ENCODE measurements at places on chromosomes 1 and 21.
A peak's percentile ranks its signal among the peaks of the same experiment; 100 is the strongest.

GRCh38 chr1:54255026-54255702 lies 55.2 kb downstream of the MRPL37 start:
- DNase-seq = no peak

GRCh38 chr21:42586406-42586805 lies 67.0 kb upstream of the PDE9A start:
- DNase-seq = no peak

DNA sequence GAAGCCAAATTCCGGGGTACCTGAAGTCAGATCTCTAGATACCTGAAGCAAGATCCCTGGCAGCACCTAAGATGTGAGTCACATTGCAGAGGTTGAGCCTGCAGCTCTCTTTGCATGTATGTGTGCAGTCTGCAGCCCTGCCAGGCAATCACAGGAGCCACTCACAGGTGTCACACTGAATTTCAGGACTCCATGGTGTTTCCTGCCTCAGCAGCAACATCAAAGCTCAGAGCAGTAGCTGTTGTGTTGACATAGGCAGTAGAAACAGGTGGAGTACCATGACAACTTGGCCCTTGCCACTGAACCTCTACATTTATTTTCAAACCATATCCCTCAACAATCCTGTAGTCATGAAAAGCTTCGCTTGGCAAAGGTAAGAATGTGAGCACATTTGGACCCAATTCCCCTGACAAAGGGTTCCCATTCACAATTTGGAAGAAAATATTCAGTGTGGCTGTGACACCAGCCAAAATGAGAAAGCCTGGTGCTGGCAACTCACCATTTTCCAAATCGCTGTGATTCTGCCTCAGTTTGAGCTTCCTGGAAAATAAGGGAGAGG lies 419.8 kb upstream of the NFIA start:
- no peak for DNase-seq

- DNase-seq = no peak
Measured at GRCh38 chr1:162861625-162862024, 650 bp upstream of the CCDC190 start.

- DNase-seq = no peak
Measured at GRCh38 chr1:154802982-154803920, 66.8 kb downstream of the KCNN3 start.

GRCh38 chr1:53478502-53478818 lies 19.3 kb downstream of the DMRTB1 start:
- DNase-seq = no peak

DNA sequence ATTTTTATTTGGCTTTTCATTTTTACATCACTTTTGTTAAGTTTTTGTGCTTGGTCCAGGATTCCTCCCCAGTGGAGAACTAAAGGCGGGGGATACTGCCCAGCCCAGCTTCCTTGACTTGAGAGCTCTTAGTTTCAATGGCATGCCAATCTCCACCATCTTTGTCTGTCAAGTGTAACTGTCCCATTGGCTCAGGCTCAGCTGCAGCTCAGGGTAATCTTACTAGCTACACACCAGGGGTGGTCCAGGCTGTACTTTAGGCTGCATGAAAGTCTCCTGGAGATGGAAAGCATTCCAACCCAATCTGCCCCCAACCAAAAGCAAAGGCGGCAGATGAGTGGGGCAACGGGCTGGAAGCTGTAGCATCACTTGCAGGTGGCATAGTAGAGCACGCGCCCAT lies 31.4 kb downstream of the CAMK1G start:
- no peak for DNase-seq

- DNase-seq = no peak
Measured at GRCh38 chr1:214719207-214719606, 116.2 kb downstream of the CENPF start.

GRCh38 chr1:50333595-50333974 lies 89.7 kb downstream of the DMRTA2 start:
- DNase-seq = peak; percentile 38

DNA sequence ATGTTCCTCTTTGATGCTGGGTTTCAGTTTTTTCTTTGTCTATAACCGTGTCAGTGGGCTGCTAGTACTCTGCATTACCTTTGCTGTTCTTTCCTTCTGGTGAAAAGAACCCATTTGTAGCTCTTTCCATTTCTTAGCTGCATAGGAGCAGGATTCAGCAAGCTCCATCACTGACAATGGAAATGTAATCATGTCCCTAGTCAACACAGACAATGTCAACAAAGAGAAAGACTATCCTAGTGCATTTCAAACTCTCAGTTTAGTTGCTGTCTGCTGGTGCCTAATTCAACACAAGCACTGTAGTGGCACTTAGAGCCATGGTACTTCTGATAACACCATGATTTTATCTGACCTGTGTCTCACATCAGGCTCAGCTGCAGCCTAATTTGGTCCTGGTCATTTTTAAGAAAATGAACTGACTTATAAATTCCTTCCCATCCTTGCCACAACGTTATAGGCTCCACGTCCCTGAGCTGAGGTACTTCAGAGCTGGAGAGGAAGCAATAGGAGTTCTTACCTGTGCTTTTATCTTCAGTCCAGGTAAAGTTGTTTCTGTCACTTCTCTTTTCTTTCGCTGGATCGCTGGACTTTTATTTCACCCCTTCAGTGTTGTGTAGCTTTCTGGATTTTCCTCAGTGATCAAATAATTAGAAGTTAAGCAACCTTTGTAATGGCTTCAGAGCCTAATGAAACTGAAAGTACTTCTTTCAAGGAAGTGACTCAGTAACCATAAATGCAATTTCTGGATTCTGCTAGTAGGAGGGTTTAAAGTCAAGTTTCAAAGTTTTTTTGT lies at the start of gene GBP3:
Gene GBP3 (minus strand): TSS at position 700 of the 793 bp plus-strand sequence. CDS start 2,145 bp downstream, outside the sequence.
- DNase-seq = no peak

- DNase-seq = no peak
Measured at GRCh38 chr1:61842863-61843514, 100.7 kb downstream of the PATJ start.

GRCh38 chr1:7988576-7988975 lies 27.1 kb downstream of the PARK7 start:
- no peak for DNase-seq

DNA sequence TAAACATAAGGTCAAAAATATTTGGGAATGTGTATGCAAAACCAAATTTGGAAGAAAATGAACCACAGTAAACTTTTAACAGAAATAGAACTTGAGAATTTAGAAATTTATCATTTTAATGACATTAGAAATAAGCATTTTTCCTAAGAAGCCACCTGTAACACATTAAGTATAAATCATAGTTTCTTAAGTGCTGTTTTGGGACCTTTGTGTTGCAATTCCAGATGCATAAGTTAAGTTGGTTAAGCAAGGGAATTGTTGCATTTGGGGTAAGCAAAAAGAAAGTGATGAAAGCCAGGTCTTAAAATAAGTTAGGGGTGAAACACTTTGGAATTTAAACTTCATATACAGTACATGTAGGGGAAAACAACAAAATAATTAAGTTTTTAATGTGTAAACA lies 49.8 kb downstream of the CDKN2C start:
- DNase-seq = no peak

GRCh38 chr1:68620571-68620970 lies 123.7 kb upstream of the DEPDC1 start:
- no peak for DNase-seq

- peak; percentile 24 for DNase-seq
Measured at GRCh38 chr1:160539990-160540858, 17.2 kb upstream of the SLAMF6 start.

- DNase-seq = no peak
Measured at GRCh38 chr1:103146166-103146565, 37.8 kb upstream of the COL11A1 start.

GRCh38 chr1:210400043-210400840 lies 71.5 kb downstream of the HHAT start:
- DNase-seq = peak; percentile 19

DNA sequence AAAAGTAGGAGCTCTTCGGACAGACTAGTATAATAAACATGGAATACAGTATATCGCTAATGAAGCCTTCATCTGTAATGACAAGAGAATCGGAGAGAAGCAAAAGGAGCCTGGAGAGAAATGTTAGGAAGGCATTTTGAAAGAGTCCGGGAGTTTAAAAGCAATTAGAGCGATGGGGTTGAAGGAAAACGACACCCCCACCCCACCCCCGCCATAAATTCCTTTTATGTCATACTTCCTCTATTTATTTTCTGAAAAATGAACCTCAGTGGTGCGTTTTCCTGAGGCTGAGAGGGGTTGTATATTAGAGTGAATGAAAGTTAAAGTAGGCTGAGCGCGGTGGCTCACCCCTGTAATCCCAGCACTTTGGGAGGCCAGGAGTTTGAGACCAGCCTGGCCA lies 635 bp upstream of the APH1A start:
- no peak for DNase-seq

GRCh38 chr1:170823120-170823519 lies 112.2 kb upstream of the MROH9 start:
- no peak for DNase-seq

DNA sequence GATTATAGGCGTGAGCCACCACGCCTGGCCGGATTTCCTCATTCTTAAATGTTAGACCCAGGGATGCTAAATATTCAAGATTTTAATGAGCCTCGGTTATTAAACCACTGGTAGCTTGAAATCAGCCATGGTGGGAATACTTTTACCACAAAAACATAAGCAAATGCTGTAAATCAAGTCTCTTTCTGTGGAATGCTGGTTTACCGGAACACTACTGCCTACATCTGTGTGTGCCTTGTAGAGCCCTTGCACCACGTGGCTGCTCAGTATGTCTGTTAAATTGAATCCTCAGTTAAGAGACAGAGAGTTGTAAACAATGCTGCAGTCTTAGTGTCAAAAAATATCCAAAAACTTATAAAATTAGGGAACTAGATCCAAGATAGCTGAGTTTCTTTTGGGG lies 26.8 kb upstream of the CNN3 start:
- no peak for DNase-seq

GRCh38 chr1:173861731-173862145 lies 6.1 kb downstream of the GAS5 start:
- DNase-seq = no peak

GRCh38 chr1:209505044-209505443 lies 78.5 kb upstream of the CAMK1G start:
- DNase-seq = no peak

DNA sequence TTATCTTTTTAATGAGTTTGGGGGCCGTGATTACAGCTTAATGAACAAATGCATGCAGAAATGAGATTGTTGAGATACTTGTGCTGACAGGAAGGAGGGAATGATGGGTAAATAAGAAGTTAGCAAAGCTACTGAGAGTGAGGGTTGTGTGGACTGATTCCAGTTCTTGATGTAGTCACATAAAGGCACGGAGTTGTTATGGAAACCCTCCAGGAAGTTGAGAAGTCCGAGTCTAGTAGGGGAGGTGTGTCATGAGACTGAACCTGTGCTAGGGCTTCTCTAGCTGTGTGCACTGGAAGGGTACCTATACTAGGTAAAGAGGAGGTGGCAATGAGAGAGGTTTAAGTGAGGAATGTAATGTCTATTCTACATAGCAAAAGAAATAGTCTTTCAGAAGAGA lies 475.7 kb downstream of the USP25 start:
- no peak for DNase-seq

DNA sequence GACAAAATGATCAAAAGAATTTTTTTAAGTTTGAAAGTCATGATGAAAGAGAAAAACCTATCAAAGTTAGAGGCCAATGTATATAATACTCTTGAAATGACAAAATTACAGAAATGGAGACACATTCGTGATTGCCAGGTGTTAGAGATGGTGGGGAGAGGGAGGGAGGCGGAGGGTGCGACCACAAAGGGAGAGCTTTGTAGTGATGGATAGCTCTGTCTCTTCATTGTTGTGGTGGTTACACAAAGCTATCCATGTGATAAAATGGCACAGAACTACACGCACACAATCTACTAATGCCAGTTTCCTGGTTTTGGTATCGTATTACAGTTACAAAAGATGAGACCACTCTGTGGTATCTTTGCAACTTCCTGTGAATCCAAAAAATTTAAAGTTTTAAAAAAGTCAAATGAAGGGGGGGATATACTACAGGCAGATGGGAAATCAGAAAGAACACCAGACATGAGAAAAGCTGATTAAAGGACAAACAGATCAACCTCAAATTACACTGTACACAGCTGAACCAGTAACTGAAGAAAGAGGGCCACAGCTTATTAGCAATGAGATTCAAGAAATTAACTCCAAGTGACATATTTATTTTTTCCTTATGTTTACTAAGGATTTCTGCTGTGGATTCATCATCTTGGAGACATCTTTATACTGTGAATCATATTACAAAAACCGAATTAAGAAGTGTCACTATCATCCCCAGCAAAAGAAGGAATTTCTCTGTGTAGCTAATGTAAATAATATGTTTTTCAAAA lies 199.1 kb downstream of the SLC45A1 start:
- DNase-seq = no peak

- DNase-seq = no peak
Measured at GRCh38 chr1:105416261-105416660, 1640.2 kb upstream of the PRMT6 start.

GRCh38 chr1:21152423-21153100 lies 24.1 kb downstream of the EIF4G3 start:
- no peak for DNase-seq

DNA sequence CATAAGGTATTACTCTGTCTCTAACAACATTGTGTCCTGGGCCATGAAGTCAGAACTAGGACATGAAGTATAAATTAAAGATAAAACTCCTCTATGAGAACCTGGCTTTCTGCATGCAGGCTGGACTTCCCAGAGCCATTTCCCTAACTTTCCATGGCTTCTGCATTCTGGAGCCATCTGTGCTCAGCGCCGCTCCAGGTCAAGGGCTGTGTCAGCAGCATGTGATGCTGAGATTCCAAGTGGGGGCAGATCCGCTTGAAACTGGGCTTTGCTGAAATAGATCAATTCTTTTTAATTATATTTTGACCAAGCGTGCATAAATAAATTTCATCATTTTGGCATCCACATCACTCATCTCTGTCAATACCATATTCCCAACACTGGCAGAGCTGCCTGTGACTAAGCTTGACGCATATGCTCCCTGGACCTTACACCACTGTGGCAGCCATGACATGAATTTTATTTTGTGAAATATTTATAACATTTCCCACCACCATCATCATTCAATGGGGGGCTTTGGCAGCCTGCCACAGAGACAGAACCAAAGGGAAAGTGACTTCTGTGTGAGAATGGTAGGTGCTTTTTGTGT lies 110.4 kb upstream of the KCNK1 start:
- DNase-seq = no peak

- DNase-seq = no peak
Measured at GRCh38 chr1:119635811-119636390, 12.2 kb downstream of the ZNF697 start.

GRCh38 chr1:176341656-176342055 lies 121.3 kb upstream of the PAPPA2 start:
- DNase-seq = no peak

DNA sequence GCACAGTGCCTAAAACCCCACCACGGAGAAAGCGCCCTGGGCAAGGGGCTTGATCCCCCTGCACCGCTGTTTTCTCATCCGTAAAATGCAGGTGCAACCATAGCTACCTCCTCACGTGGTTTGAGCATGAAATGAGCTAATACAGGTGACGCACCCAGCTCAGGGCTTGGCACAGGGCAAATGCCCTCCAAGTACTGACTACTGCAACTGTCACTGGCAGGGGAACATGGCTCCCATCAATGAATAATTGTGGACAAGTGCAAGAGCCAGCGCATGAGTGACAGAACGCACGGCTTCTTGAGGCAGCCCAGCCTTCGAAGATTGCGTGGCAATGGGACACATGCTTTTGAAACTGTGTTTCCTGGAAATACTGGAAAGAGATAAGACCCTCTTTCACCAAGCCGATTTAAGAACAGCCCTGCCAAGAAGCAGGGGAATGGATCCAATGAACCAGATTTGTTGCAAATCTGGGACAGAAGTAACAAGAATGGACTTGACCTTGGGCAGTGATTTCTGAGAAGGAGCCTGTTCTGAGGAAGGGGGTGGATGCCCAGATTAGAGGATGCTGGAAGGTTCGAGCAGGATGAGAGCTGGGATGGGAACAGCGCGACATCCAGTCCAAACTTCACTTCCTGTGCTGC lies 92.8 kb upstream of the IFFO2 start:
- DNase-seq = no peak
